NCI-H82 (cell line): ENCODE measurements at places on chromosomes 5 and 9.
A peak's percentile ranks its signal among the peaks of the same experiment; 100 is the strongest.

GRCh38 chr9:20037699-20038098, 248.9 kb upstream of the SLC24A2 start:
- DNase-seq: no peak

DNA sequence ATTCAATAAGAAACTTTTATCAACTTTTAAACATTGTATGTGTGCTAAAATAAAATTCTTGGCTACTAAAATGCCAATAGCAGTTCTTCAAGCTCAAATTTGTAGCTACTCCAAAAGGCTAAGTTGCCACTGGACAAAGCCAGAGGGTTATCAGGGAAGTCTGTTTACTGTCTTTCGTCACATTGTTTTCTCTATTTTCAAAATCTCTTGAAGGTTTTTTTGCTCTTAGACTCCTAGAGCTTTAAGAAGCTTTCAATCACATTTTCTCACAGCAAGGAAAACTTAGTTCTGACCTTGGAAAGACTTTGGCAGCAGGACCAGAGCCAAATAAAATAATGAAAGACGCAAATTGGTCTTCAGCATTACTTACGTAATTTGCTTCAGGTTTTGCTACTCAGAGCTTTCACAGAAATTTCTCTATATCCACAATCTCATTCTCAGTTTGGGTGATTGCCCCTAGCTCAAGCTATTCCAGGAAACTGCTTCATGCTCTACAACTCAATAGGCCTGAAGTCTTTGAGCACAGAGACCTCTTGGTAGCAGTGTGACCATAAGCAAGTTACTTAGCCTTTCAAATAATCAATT, 257.7 kb downstream of the GABRG2 start:
- no peak for DNase-seq

GRCh38 chr5:14241141-14241540, 98.0 kb downstream of the TRIO start:
- peak; percentile 33 for DNase-seq

DNA sequence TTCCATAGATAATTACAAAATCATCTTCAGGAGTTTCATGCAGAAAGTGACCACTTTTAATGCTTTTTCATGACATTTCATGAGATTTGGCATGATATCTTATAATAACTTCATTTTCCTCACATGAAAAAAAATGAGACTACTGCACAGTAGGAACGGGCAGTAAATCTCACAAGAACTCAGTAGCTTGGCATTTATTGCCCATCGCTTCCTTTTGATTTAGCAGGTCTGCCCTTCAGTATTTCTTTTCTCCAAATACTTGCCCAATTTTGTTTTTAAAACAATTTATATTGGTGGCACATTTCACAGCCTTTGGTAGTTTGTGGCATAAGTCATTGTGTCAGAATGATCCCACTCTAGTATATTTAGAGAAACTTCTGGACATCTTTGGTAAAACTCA, 711.8 kb upstream of the CHD1 start:
- no peak for DNase-seq

- DNase-seq: no peak
Measured at GRCh38 chr5:156310115-156310514, 16.8 kb upstream of the SGCD start.

GRCh38 chr5:179819296-179820126, 1.2 kb upstream of the SQSTM1 start:
- DNase-seq: peak; percentile 33

- no peak for DNase-seq
Measured at GRCh38 chr5:64497386-64497785, 8.4 kb upstream of the RGS7BP start.

DNA sequence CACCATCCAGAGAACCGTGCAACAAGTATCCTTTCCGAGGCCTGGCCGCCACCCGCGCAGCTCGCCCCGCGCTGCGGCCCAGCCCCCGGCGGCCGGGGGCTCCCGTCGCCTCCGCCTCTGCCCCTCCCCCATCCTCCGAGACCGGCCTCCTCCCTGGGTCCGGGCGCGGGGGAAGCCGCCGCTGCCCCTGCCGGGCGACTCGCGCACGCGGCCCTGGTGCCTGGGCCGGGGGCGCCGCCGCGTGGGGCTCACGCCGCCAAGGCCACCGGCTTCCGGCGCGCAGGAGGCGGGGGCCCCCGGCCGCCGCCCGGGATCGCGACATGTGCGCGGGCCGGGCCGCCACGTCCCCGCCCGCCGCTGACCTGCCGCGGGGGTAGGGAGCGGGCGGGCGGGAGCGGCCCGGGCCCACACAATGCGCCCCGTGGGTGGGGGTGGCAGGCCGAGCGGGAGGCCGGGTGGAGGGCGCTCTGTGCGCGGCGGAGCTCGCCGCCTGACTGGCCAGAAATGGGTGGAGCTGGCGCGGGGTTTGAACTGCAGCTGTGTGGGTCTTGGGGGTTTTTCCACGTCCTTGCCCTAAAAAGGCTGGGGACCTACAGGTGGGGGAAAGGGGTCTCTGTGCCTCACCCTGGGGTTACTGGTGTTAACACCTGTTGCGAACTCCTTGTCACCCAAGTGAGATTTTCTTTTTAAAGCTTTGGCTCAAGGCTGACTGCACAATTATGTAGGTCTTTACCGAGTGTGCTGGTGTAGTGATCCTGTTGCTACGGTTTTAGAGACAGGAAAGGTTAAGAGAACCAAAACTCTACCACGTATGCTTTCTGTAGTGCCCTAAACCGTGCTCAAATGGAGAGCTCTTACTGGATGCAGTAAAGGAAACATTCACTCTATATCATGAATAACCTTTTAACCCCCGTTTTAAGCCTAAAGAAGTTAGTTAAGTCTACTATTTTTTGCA, 32.3 kb downstream of the TNPO1 start:
- DNase-seq: peak; percentile 67

- no peak for DNase-seq
Measured at GRCh38 chr9:78267889-78268288, 29.0 kb upstream of the PSAT1 start.

DNA sequence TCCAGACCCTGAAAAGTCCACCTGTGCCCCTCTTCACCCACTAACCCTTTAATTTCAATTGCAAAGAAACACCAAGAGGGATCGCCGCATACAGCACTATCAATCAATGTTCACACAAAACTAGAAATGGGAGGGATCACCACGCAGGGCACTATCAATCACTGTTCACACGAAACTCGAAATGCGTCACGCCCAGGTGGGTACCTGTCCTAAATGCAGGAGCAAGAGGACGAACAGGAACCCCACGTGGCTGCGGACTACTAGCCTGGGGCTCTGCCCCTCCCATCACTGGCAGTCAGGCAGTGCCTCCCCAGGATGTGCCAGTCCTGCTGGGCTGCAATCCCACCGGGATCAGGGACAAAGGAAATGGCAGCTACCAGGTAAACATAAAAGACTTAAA, 28.2 kb downstream of the RASGEF1C start:
- no peak for DNase-seq

GRCh38 chr5:31860726-31861433, 221.9 kb downstream of the PDZD2 start:
- peak; percentile 18 for DNase-seq

- DNase-seq: peak; percentile 13
Measured at GRCh38 chr9:134699343-134699740, 57.7 kb downstream of the COL5A1 start.

DNA sequence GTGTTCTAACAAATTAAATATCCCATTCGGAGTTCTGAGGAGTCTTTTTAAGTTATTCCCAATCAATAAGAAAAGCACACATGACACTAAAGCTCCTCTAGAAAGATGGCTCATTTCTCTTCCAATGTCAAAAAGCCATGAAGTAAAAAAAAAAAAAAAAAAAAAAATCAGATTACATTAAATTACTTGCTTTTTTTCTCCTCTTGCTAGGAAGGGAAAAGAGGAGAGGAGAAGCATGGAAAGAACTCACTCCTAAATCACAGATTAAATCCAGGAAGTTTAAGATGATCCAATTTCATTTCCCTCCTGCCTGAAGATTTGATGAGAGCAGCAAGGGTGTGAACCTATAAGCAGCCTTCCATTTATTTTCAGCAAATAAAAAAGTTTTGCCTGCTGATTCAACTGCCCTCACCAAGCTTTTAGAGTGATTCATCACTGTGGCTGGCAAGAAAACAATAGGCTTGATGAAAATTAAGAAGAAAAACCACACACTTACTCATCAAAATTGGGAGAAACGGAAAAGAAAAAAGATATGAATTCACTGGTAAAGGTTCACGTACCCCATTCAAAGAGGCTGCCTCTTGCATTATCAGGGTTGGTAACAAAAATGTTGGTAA, 19.7 kb downstream of the MYO10 start:
- peak; percentile 57 for DNase-seq

DNA sequence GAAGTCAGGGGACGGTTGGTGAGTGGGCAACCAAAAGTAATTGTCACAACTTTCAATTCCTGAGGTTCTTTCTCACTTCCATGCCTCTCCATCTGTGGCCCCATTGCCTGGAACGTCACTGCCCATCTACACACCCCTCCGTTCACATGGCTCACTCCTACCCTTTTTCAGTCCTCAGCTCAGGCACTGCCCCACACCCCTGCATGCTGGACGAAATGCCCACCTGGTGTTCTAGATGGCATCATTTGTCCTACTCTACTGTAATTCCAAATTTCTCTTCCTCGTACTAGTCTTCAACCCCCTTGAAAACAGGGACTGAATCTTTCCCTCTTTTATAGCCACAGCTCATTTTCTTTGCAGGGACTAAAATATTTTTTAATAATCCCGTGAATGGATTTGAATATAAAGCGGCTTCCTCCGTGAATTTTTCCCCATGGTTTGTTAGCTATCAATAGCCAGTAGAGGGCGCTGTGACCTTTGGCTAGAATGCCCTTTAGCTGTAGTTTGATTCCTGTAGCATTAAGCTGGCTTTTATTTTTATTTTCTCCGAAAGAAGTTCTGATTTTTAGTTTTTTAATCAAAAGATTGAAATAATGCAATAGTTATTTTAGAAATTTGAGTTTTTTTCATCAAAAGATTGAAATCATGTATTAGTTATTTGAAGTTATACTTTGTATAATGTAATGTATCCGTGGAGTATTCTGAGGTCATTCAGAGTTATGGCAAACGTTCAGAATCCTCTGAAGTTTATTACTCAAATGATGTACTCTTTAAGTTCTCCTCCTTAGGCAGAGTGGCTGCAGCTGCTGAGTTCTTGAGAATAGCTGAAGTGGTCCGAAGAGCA, 232.1 kb downstream of the SH3GL2 start:
- DNase-seq: peak; percentile 83

DNA sequence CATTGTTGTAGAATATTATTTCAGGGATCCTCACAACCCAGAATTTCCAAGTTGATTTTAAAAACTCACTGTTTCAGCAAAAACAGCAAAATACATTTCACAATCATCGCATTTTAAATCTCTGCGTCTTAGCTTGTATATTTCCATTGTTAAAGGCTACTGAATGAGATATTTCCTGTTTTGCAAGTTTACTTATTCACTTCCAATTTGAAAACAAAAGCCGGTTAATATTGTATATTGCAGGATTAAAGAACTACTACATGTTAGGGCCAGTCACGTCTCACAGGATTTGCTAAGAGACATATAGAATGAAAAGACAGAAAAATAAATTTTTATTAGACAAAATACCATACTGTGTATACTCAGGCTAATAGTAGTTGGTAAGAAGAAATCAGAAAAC, 395.9 kb upstream of the CDH9 start:
- DNase-seq: no peak
